ENCODE measurements at places on chromosomes 1 and 21. TPM values are rescaled to one million over a fixed set of nuclear protein-coding genes. Genes with fewer than 3 reads are reported as not detected.

DNA sequence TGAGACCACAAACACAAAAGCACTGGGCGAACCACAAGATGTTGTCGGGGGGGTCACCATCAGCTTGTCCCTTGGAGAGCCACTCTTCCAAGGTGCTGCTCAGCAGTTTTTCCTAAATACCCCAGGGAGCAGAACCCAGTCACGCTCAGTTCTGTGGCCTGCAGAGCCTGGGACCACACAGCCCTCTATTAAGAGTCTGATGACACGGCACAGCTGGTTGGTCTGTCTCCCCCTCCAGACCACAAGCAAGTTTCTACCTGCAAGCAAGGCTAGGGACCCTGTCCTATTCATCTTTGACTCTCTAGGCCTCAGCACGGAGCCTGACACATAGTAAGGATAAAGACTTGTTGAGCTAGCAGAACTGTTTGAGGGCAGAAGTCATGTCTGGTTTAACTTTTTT, 28.5 kb downstream of the SLC9A1 start:
- DNase-seq, result no peak

DNA sequence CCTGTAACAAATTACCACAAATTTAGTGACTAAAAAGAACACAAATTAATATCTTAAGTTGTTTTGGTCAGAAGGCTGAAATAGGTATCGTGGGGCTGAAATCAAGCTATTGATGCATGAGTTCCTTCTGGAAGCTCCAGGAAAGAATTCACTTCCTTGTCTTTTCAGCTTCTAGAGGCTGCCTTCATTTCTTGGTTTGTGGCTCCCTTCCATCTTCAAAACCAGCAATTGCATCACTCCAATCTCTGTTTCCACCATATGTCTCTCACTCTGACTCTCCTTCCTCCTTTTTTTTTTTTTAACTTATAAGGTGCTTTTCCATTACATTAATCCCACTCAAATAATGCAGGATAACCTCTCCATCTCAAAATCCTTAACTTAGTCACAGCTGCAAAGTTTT, 78.4 kb downstream of the OLFM3 start:
- DNase-seq, result no peak

GRCh38 chr1:31013187-31013864, 52.2 kb downstream of the PUM1 start:
- no peak for DNase-seq

DNA sequence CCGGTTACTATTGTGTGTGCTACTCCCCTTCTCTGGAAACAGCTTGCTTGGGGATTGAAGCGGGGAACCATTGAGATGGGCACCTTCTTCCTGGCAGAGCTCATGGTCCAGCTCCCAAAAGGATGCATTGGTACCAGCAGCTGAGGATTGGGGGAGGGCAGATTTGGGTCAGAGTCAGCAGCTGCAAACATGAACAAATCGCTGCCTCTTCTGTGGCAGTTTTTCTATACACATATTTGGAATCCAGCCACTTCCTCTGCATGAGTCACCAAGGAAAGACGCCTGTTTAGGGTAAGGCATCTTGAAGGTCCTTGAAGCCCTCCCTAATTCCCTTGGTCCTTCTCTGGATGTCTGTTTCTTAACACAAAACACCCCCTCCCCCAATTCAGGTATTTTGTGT, 104.7 kb downstream of the DAB1 start:
- no peak for DNase-seq

Gene DNAJC6
- 20.7 TPM for total RNA-seq

Gene DYNLT4
- total RNA-seq, result 0.49 TPM

Gene TMPRSS2
- 0.49 TPM for total RNA-seq

DNA sequence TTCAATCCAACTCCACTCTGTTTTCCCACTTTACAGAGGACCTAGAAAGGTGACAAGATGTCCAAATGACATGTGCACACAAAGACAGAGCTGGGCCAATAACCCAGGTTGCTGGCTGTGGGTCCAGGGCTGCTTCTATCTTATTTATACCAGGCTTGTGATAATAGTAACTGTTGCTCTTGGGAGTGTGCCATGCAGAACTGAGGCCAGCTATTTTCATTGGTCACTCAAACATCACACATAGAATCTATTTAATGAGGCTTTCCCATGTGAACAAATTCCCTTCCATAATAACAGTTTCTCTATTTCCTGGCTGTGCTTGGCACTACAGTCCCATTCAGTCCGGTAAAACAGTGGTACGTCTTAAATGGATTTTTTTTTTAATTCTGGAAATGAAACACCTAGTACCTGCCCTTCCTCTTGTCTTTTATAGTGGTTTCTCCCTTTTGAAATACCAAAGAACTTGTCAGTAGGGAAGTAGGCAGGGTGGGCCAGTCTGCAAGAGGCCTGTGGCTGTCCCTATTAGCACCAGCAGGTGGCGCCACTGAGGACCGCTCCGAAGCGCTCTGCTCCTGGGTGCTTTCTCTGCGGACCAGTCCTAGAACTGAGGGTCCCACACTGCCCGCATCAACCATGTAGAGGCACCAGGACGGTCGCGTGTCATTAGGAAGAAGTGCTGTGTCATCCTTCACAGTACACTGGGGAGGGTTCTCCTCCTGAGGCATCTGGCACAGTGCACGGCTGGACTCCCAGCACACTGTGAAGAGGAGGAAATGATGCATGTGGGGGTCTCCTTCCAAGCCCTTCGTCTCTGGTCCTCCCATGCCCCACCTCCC, 52.1 kb downstream of the GPR161 start:
- DNase-seq, result peak; percentile 84

GRCh38 chr1:33791251-33791650, 72.6 kb upstream of the HMGB4 start:
- no peak for DNase-seq

DNA sequence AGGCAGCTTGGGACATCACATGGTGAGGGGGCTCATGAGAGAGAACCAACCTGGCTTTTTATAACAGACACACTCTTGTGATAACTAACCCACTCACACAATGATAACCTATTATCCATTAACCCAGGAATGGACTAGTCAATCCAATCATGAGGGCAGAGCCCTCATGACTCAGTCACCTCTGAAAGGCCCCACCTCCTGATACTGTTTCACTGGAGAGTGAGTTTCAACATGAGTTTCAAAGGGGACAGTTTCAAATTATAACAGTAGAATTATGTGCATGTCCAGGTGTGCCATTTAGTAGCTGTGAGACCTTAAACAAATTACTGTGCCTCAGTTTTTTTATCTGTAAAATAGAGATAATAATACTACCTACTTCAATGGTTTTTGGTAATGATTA, 47.6 kb upstream of the PPP2R5A start:
- no peak for DNase-seq

GRCh38 chr1:222798116-222798515, 16.7 kb upstream of the DISP1 start:
- DNase-seq, result no peak

- no peak for DNase-seq
Measured at GRCh38 chr1:48932366-48932765, 155.7 kb upstream of the BEND5 start.

DNA sequence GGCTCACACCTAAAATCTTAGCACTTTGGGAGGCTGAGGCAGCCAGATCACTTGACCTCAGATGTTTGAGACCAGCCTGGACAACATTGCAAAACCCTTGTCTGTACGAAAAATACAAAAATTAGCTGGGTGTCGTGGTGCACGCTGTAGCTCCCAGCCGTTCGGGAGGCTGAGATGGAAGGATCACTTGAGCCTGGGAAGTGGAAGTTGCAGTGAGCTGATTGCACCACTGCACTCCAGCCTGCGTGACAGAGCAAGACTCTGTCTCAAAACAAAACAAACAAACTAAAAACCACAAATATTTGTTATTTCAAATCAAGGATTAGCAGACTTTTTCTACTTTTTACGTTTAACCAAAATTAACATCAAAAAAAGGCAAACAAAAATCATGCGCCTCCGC, 31.3 kb downstream of the INKA2 start:
- no peak for DNase-seq

GRCh38 chr1:119673171-119673940, 25.3 kb upstream of the ZNF697 start:
- DNase-seq, result no peak
